AG20443 (cell line): ENCODE measurements at places on chromosomes 2 and 18.

DNA sequence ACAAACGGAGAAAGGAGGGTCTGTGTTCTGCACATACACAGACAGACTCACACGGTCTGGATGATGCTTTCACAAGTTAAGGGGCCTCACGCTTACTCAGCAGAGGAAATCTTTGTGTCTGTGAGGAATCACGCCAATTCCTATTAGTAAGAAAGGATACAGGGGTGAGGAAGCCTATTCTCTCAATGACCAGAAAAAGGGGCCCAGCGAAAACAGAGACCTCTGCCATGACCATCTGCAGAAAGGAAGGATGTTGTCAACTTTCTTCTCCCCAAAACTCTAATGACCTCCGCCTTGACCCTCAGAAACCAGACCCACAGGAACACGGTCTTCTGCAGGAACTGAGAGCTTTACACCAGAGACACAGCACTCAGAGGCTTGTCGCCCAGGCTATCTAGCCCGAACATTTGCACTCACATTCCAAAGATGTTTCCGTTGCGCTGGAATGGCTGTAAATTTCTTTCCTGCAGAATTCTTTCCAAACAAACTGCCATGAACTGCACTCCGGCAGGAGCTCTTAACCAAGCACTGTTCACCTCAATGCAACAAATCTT, 186.3 kb downstream of the TCF4 start:
- DNase-seq, result peak; percentile 67

DNA sequence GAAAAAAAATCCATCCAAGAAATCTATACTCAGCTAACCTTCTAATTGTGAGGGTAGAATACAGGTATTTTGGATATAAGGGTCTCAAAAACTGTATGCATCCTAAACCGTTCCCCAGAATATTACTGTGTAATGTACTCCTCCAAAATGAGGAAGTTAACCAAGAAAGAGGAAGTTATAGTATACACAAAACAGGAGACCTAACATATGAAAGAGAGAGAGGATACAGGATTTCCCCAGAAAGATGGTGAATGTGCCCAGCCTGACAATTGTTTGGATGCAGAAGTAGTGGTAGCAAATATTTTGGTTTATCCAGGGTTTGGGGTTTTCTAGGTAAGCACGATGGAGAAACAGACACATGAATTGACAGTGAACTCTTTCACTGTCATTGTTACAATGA, 50.6 kb downstream of the GALNT3 start:
- no peak for DNase-seq

- DNase-seq, result peak; percentile 97
Observed at GRCh38 chr2:84516234-84516986, at the start of gene DNAH6. Gene DNAH6, plus strand, starts transcription at chr2:84516498. Its CDS starts 1,329 bp downstream, at chr2:84517827.

DNA sequence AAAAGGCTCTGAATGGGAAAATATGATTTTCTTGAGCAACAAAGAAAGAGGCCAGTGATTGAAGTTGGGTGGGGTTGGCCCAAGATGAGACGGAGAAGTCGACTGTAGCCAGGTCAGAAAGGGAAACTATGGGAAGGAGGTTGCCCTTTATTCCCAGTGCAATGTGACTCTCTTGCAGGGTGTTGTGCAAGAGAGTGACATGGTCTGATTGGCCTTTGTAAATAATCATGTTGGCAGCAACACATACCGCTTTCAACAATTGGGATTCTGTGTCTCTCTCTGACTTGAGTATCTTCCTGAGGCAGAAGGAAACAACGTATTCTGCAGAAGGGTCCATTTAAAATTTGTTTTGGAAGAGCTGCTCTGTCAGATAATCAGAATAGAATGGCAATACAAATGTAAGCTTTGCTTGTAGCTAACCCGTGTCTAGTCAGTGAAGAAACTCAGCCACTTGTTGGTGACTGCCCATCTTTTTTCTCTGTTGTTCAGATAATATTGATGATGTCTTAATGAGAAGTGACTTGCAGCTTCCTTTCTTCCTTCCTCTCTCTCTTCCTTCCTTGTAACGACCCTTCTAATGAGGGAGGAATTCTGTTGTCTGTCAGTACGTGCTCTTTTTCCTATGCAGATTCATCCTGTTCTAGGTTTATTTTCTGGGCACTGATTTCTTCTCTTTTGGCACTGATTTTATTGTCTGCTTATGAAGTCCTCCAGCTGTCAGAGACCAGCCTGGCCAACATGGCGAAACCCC, 311.0 kb upstream of the FAM98A start:
- DNase-seq, result no peak

DNA sequence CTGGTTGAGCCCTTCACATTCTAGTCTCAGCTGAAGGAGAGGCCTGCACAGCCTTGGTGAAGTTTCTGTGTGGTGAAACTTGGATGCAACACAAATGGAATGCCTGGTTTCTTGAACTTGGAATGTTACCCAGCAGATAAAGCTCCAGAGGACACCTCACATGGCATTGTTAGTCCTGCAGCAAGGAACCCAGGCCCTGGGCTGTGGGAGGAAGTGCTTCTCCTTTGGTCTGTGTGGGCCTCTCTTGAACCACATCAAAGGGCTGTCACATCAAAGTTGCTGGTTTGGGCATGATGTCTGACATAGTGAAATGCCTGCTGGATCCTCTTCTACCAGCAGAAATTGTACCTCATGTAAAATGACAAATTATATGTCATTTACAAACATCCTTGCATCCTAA, 198.5 kb downstream of the FHOD3 start:
- peak; percentile 32 for DNase-seq

DNA sequence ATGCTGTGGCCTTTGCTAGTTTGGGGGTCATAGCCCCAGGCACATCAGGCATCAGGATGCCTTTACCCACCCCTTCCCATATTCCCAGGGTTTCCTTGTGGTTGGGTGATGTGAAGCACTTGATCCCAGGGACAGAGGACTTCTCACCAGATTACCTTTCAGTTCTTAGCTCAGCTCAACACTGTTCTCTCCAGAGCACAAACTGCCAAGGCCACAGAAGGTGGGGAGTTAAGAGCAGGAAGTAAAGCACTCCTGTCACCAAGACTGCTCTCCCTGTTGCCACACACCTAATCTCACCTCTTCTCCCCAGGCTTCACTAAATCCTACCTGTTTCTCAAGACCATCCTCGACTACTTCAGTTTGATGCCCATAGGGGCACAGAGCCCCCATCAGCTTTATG, 25.9 kb downstream of the FHOD3 start:
- DNase-seq, result no peak

GRCh38 chr2:1210352-1210751, 202.9 kb upstream of the TPO start:
- no peak for DNase-seq

DNA sequence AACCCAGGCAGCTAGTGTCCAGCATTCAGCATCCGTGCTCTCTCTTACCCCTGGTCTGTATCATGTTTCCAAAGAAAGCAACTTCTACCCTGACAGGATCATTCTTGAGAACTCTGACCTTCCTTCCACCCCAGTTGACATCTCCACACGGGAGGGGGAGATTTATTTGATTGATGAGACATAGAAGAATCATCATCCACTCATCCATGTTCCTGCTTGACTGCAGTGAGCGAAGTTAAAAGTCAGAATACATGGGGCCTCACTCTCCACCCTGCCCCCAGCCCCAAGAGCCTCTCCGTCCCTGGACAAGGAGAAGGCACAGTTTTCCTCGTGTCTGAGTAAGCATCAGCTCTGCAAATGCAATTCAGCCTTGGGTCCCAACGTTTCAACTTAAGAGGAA, 356.0 kb upstream of the TNP1 start:
- DNase-seq, result no peak
